ENCODE measurements at places on chromosomes 16 and 17.

- no peak for DNase-seq
These were observed 327.6 kb downstream of the GRIN2A start for GRCh38 chr16:9854675-9855074.

DNA sequence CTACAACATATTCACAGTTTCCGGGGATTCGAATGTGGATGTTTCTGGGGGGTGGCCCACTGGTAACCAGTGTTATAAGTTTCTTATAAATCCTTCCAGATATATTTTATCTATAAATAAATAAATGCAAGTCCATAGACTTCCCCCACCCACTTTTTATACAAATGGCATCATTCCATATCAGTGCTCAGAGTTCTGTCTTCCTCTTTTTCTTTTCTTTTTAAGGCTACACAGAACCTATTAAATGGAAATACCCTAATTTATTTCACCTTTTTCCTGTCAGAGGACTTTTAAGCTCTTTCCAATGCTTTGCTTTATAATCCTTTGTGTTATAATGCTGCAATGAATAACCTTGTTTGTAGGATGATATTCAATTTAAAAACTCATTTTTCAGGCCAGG is 3.8 kb downstream of the LGALS9 start:
- DNase-seq: no peak

DNA sequence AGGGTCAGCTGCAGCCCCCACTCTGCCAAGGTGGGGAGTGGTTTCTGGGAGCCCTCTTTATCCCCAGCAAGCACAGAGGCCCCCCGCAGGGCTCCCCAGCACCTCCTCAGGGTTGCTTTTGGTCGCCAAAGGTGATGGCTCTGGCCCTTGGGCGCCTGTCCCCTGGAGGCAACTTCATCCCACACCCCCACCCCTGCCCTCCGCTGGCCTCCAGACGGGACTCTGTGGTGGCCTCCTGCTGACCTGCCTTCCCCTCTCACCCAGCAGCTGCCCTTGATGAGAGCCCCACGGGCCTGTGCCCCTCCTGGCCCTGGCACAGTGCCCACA is 7.8 kb upstream of the RHOT2 start:
- DNase-seq: no peak

DNA sequence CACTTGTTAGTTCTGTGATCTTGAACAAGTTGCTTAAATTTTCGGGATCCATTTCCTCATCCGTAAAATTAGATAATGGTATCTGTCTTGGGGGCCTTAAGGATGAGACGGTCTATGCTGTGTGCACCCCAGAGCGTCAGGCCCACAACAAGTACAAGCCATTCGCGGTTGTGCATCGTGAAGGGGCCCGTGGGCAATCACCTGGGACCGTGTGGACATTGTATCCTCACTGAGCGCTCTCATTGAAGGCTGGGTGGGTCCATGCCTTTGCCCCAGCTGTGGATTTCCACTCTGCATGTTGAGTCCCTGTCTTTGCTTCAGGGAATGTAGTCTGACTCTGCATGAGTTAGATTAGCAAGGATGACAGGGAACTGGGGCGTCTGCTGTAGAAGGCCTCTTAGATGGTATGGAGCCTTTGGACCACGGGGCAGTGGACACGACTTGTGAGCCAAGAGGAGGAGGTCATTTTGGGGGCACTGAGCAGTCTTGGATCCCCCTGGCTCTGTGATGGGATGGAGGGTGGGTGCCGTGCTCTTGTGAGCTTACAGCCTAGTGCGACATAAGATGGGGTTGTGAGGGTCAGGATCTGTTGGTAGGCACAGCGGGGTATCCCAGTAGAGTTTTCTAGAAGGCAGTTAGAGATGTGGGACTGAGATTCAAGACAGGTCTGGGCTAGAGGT is 89.5 kb downstream of the SNX29 start:
- no peak for DNase-seq

DNA sequence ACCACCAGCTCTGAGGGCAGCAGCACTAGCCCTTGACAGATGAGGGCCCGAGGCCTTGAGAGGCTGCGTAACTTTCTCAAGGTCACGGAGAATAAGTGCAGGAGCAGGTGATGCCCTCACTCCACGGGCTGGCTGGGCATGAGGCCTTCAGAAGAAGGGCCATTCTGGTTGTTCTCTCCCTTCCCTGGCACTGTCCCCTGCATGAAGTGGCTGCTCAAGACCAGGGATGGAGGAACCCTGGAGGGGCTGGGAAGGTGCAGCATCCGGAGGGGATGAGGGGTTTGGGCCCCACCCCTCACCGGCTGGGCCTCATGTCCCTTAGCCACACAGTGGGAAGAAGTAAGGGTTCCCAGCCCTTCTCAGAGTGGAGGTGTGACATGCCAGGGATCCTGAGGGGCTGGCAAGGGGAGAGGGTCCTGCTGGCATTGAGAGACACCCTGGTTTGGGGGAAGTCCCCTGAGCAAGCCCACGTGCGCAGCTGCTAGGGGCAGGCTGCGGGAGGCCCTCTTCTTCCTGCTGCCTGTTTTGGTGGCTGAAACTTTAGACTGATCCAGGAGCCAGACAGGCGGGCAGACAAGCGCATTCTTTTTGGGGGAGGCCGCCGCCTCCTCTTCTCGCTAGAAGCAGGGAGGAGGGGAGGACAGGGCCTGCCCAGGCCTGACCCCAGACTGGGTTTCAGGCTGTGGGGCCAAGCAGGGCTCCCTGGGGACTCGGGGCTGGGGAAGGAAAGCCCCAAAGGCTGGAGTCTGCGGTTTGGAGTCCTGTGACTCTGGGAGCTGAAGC is 74.0 kb downstream of the N4BP1 start:
- DNase-seq: no peak

GRCh38 chr17:17900615-17901520 is 64.1 kb upstream of the SREBF1 start:
- no peak for DNase-seq

GRCh38 chr17:59848778-59849177 is 44.0 kb downstream of the TUBD1 start:
- DNase-seq: no peak

Data from CD4-positive, alpha-beta T cell (primary cell).